Sigmoid colon (tissue), 7 donors: ENCODE measurements at places on chromosomes 2 and 18. TPM values are rescaled to one million over a fixed set of nuclear protein-coding genes. Genes with fewer than 3 reads are reported as not detected.

Gene PROKR1
- total RNA-seq: not detected

DNA sequence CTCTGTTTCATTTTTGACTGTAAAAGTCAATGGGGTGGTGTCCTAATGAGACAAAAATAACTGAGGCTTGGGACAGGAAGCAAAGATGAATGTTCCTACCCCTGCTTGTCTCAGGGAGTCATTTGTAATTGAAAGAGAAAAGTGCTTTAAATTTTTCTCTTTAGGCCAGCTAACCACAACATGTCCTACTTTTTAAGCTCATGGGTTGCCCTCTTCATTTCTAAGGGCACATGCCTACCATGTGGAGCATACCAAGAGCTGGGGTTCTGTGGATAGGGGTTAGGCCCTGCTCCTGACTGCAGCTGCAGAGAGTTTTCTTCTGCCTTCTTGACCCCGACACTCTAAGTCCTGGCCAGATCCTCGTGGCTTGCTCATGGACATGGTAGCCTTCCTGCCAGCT is 96.8 kb upstream of the ARL4C start:
- no peak for DNase-seq
- no peak overlapping the region for H3K27ac ChIP-seq
- no peak overlapping the region for H3K4me3 ChIP-seq

DNA sequence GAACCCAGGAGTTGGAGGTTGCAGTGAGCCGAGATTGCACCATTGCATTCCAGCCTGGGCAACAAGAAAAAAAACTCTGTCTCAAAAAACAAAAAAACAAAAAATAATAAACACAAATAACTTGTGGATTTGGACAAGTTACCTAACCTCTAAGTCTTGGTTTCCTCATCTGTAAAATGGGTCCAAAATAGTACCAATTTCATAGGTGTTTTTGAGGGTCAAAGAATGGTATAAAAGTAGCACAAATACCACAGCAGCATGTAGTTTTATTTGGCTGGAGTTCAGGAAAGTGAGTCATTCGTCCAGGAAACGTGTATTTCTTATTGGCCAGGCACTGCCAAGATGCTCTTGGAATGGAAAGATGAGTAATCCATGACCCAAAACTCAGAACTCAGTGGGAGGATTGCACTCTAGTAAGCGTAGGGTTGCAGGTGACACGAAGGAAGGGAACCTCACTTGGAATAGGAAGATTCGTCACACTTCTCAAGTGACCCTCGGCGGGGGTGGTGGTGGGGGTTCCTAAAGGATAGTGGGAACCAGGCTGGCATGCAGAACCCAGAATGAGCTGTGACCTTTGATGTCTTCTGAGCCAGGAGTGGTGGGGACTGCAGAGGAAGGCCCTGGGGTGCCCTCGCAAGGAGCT is 24.4 kb downstream of the GRHL1 start:
- H3K4me3 ChIP-seq: no peak overlapping the region
- H3K27me3 ChIP-seq: no peaks in the 10 kb centered on the region
- H3K27ac ChIP-seq: peak overlapping the region; percentile 73
- no peaks in the 10 kb centered on the region for H3K36me3 ChIP-seq
- H3K4me1 ChIP-seq: no peaks in the 10 kb centered on the region

Gene UGT1A5
- total RNA-seq: not detected

GRCh38 chr2:55111570-55112228 is 61.4 kb upstream of the RTN4 start:
- DNase-seq: peak; percentile 92
- H3K36me3 ChIP-seq: no peaks in the 10 kb centered on the region
- H3K27ac ChIP-seq: peak overlapping the region; percentile 89
- no peak overlapping the region for H3K4me3 ChIP-seq
- H3K27me3 ChIP-seq: no peaks in the 10 kb centered on the region
- H3K4me1 ChIP-seq: peaks cover 74% of the 10 kb centered on the region

Gene CRYGD
- not detected for total RNA-seq

DNA sequence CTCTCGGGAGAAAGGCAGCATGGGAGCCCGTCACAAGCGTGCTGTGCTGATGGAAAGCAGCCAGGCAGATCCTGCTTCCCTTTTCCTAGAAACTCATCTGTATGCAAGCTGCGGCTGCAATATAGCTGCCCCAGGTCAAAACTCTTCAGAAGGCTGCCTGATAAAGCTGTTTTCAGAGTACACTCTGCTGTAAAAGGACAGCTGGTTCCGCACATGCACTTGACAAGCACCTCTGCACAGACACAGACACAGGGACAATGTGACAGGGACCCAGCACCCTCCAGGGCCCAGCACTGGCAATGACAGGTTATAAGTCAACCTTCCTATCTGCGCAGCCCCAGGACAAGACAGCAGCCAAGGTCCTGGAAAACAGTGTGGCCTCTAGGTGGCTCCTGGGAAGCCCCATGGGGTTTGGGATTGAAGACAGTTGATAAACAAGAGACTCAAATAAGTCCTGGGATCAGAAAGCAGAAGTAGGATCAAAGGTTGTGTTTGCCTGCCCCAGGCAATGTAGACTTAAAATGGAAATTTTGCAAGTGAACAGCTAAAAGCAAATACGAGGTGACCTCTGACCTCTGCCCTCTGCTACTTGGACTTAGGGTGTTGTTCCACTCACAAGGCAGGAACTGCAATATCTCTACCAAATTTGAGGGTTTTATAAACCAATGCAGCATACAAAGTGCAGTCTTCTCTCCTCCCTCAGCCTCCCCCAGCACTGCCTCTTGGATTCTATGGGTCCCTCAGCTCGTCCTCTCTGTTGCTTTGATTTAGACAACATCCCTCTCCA is 16.9 kb downstream of the SLC66A2 start:
- DNase-seq: peak; percentile 62
- peaks cover 16% of the 10 kb centered on the region for H3K36me3 ChIP-seq
- H3K27ac ChIP-seq: no peak overlapping the region
- H3K4me1 ChIP-seq: no peaks in the 10 kb centered on the region

DNA sequence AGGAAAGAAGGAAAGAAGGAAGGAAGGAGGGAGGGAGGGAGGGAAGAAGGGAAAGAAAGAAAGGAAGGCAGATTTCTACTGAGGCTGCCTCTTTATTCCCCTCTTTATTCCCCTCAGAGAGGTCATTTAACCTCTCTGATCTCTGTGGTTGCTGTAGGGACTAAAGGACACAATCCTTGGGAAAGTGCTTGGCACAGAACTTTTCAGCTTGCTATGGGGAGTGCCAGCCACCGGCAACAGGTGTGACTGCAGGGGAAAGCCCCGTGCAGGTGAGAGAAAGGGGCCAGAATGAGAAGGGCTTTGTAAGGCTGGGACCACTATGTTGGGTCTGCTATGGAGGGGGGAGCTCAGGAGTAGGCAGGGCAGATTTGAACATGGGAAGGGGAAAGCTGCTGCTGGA is 27.7 kb upstream of the STEAP3 start:
- no peak overlapping the region for H3K27ac ChIP-seq
- no peak overlapping the region for H3K4me3 ChIP-seq
- no peak for DNase-seq

Gene CRYGC
- not detected for total RNA-seq

- no peaks in the 10 kb centered on the region for H3K4me1 ChIP-seq
- no peaks in the 10 kb centered on the region for H3K36me3 ChIP-seq
- no peak for DNase-seq
These were observed 119.0 kb upstream of the ZFP36L2 start for GRCh38 chr2:43345391-43345813.
